KG1 (cell line): ENCODE measurements at places on chromosomes 4 and X.

GRCh38 chr4:81628489-81628888, 156.8 kb upstream of the RASGEF1B start:
- no peak for DNase-seq

- DNase-seq, result no peak
Measured at GRCh38 chr4:165700855-165701254, 172.2 kb upstream of the TLL1 start.

GRCh38 chrX:38375891-38376290, 23.5 kb downstream of the OTC start:
- DNase-seq, result no peak

DNA sequence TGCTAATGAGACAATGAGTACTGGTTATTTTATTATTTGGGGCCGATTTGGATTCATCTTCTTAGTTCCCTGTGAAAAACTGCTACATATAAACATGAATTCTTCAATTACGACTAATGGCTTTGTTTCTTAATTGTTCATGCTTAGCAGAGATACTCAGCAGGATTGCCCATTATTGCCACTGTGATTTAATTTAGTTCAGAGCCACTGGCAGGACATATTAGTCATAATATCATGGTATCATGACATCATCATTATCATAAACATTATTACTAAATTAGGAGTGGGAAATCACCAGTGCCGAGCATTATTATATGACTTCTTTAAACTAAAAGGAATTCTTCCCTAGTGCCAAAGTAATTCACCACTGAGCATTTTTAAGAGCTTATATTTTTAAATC, 201.4 kb downstream of the SPOCK3 start:
- no peak for DNase-seq

DNA sequence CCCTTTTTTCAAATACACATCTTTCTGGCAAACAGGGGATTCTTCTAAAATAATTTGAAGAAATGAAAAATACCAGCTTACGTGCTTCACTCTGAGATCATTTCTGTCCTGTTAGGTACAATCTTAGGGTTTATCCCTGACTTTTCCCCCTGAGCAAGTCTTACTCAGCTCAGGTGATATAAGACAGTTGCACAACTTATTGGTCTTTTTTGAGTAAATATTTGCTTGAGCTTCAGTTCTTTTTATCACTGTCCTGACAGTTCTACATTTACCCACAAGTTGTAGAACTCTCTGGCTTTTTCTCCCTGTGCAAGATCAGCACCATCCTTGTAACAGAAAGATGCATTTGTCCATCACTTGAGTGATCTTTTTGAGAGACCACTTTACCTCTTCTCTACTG, 84.9 kb downstream of the MID1IP1 start:
- no peak for DNase-seq

DNA sequence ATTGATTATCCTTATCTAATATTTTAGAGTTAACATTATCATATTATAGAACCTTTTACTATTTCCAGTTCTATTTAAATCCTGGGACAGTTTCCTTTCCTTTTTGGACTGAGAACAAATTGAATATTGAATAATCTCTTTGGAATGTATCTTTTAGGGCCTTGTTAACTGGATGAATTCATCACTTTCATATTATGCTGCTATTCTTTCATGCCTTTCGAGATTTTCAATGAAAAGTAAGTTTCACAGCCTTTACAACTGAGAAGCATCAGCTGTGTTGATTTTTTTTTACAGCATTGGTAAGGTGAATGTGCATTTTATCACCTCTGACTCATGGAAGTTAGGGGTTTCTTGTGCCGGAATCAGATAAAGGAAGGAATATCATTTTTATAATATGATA, 39.6 kb downstream of the PDLIM5 start:
- DNase-seq, result no peak

DNA sequence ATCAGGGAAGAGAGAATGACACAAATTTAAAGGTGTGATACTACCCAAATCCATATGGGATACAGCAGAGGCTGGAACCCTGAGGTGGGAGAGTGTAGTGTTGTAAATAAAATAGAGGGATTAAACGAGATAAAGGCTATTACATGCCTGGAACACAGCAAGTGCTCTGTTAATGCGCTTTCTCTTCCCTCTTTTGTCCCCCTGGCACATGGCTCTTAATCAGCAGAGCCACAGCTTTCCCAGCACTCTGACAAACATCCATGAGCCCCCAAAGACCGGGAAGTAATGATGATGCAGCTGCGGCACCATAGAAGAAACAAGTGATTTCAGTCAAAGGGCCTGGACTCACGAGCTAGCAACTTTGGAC, 85.9 kb downstream of the RASL11B start:
- no peak for DNase-seq

DNA sequence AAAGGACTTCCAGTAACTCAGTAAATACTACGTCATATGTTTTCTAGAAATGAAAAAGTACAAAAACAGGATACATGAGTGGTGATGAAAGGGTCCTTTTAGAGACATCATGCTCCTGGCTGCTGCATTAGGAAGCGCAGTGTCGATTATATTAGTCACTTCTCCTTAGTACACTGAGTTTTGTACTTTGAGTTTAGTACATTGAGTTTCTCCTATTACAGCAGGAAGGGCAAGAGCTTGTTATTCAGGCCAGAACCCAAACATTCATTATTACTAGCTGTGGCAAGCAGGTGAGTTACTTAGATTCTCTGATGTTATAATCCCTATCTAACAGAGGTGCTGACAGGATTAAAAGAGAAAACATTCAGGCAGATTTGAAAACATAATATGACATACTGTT, 21.3 kb downstream of the RPGR start:
- DNase-seq, result no peak

DNA sequence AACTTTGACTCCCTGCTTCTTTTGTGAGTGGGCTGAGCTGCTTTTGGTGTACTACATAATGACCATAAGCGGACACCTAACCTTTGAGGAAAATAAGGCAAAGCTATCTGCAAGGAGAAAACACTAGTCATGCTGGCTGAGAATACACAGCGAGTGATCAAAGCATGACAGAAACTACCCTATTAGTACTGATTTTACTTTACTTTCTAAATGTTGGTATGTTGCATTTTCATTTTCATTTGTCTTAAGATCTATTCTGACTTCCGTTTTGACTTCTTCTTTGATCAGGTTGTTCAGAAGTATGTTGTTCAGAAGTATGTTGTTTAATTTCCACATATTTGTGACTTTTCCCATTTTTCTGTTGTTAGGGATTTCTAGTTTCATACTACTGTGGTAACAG, 361.1 kb downstream of the TRAM1L1 start:
- DNase-seq, result no peak

DNA sequence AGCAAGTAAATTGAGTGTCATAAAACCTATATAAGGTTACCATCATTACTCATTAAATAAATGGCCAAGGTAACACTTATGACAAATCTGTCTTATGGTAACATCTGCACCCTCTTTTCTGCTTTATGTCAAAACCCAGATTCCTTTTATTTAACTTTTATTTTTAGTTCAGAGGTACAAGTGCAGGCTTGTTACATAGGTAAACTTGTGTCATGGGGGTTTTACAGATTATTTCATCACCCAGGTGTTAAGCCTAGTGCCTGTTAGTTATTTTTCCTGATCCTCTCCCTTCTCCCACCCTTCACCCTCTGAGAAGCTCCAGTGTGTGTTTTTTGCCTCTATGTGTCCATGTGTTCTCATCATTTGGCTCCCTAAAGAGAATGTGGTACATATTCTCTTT, 930.7 kb downstream of the CCSER1 start:
- DNase-seq, result no peak

DNA sequence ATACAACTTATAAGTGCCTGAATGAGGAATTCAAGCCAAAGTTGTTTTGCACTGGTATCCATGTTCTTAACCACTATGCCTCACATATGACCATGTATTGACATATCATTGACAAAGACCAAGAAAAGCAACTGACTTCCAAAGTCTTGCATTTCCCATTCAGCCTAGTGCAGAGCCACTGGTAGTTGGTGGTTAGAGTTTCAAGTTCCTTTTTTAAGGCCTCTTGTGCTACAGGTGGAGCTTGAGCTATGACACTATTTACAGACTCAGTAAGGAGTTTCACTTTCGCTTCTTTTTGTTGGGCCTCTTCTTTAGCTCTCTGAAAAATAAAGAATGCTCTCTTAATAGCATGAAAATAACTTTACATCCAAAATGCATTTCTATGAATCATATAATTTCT, 763.0 kb downstream of the DMD start:
- peak; percentile 7 for DNase-seq

- no peak for DNase-seq
Measured at GRCh38 chr4:61853041-61853440, 652.9 kb downstream of the ADGRL3 start.

- no peak for DNase-seq
Measured at GRCh38 chr4:169627307-169627706, 6.9 kb downstream of the CLCN3 start.

GRCh38 chr4:161990721-161991120, 173.1 kb downstream of the FSTL5 start:
- DNase-seq, result no peak

DNA sequence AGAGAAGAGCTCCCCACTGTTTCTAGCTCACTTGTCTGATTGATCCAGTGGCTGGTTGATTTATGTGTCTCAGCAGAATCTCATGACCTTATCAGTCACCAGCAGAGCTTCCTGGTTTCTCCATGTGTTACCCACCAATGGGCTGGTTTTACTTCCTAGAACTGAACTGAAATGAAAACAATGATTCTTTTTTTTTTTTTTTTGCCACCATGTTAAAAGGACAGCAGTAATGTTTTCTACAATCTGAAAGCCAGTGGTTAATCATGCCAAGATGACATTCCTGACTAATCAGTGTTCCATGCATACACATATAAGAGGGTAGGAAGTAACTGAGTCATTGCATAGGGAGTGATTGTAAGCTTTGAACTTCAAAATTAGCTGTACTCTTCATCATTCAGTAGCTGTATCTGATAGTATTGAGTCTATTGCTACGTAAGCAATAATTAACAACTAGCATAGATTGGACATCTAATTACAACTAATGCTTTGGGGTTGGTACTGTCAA, 67.7 kb downstream of the SLC4A4 start:
- DNase-seq, result peak; percentile 43

DNA sequence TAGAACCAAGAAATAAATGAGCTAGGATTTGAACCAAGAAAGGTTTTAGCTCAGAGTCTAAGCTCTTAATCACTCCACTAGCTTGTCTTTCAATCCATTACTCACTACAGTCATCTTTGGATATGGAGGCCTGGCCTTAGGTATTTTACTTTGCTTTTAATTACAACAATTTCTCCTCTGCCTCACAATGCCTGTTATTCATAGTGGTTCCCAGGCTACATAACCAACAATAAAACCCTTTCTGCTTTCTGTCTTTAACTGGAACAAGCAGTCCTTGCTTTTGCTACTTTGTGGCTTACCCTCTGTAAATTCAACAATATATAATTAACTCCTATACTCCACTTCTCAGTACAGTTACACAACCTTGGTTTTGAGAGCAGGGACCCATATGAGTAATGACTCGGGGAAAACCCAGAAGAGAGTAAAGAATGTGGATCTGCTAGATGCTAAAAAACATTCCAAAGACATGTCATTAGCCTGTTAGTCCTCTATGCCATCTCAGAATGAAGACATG, 94.7 kb upstream of the NAP1L5 start:
- no peak for DNase-seq

GRCh38 chr4:73922766-73923630, 53.8 kb downstream of the CXCL1 start:
- DNase-seq, result no peak

GRCh38 chr4:156838761-156839160, 132.8 kb downstream of the PDGFC start:
- no peak for DNase-seq

GRCh38 chr4:139735381-139736273, 70.0 kb downstream of the MGST2 start:
- no peak for DNase-seq

DNA sequence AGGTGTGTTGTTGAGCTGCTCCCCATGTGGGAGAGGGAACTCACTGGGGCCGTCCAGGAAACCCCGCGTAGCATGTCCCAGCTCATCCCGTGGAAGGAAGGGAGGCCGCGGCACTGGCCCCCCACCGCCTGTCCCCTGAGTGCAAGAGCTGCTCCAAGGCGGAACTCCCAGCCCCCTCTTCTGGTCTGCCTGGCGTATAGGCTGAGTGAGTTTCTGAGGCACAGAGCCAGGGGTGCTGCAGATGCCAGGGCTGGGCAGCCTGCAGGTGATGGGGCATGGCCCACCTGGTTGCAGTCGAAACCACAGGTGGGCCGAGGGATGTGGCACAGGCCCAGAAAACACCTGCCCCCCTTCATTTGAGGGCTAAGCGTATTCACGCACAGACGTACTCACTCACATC, 49.6 kb downstream of the ABLIM2 start:
- no peak for DNase-seq

DNA sequence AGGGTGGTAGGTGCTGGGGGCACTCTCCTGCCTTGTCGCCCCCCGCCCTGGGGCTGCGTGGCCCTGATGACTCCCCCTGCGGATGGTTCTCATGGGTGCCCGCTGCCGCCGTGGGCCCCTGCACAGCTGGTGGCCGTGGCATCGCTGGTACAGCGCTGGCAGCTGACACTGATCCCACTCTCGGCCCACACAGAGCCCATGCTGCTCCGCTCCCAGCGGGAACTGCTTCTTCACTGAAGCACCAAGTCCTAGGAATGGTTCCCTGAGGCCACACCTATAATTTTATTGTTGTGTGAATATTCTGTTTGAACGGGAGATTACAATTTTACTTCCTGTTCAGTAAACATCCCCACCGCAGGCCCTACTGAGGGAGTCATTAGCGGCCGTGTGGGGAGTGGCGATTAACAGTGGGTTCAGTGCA, 138.6 kb upstream of the NKX1-1 start:
- DNase-seq, result peak; percentile 4

GRCh38 chr4:40292313-40292759, 42.8 kb upstream of the CHRNA9 start:
- DNase-seq, result no peak

DNA sequence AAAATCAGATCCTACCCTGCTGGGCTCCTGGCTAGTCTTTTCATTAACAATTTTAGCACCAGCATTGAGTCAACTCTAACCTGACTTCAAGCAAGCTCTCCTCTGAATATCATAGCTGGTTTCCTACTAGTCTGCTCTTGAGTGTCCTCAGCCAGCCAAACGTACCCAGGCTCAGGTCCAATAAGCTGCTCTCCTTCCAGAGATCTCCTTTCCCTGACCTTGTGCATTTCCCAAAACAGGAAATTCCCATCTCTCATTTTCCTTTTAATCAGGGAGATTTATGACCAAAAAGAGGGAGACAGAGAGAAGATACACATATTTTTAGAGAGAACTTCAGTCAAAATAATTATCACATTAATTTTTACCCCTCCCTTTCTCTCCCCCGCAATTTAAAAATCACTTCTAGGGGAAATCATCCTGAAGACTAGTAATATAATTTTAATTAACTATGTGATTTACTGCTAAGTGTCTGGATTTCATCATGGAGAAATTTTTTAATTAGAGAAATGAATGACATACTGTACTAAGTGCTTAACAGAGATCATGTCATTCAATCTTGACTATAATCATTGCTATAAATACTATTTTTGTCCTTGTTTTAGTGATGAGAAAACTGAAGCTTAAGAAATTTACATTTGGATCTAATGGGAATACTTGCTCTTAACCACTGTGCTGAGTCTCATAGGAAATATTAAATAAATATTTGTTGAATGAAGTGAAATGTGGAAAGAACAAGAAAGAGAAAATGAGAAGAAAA, 421.7 kb upstream of the INTU start:
- no peak for DNase-seq
